Hematopoietic multipotent progenitor cell treated with erythropoietin and hydrocortisone succinate and interleukin-3 and kit ligand, for 17 days (in vitro differentiated cells): ENCODE measurements at places on chromosomes 1 and 21.

DNA sequence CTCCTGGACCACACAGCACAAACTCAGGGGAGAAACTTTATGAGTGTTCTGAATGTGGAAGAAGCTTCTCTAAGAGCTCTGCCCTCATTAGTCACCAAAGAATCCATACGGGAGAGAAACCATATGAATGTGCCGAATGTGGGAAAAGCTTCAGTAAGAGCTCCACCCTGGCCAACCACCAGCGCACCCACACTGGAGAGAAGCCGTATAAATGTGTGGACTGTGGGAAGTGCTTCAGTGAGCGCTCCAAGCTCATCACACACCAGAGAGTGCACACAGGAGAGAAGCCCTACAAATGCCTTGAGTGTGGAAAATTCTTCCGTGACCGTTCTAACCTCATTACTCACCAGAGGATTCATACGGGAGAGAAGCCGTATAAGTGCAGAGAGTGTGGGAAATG, 22.5 kb downstream of the ZSCAN20 start:
- DNase-seq: no peak

- DNase-seq: no peak
Observed at GRCh38 chr1:212873518-212873917, 15.4 kb downstream of the FLVCR1 start.

GRCh38 chr1:65812065-65812464, 19.4 kb downstream of the PDE4B start:
- DNase-seq: no peak

- no peak for DNase-seq
Observed at GRCh38 chr1:48506870-48507269, 34.9 kb upstream of the SPATA6 start.

GRCh38 chr1:13679651-13680050, 20.3 kb upstream of the PRDM2 start:
- DNase-seq: no peak

DNA sequence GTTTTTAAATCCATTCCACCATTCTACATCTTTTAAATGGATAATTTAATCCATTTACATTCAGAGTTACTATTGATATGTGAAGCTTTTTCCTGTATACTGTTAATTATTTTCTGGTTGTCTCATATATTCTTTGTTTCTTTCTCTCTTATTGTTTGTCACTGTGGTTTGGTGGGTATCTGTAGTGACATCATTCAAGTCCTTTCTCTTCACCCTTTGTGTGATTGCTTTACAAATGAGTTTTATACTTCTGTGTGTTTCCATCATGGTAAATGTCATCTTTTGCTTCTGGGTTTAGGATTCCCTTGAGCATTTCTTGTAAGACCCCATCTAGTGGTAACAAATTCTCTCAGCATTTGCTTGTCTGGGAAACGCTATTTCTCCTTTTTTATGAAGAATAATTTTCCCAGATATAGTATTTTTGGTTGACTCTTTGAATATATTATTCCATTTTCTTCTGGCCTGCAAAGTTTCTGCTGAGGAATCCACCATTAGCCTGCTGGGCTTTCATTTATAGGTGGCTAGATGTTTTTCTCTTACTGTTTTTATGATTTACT, 10.2 kb downstream of the LY9 start:
- no peak for DNase-seq

- DNase-seq: no peak
Observed at GRCh38 chr1:166087734-166088571, 78.8 kb downstream of the FAM78B start.

- no peak for DNase-seq
Observed at GRCh38 chr1:67850151-67850551, 16.9 kb upstream of the GNG12 start.

GRCh38 chr1:8663915-8664329, 153.5 kb downstream of the RERE start:
- no peak for DNase-seq

- DNase-seq: no peak
Observed at GRCh38 chr1:231642618-231643017, 16.0 kb downstream of the DISC1 start.

- DNase-seq: no peak
Observed at GRCh38 chr21:33514229-33514628, 22.7 kb upstream of the DNAJC28 start.

DNA sequence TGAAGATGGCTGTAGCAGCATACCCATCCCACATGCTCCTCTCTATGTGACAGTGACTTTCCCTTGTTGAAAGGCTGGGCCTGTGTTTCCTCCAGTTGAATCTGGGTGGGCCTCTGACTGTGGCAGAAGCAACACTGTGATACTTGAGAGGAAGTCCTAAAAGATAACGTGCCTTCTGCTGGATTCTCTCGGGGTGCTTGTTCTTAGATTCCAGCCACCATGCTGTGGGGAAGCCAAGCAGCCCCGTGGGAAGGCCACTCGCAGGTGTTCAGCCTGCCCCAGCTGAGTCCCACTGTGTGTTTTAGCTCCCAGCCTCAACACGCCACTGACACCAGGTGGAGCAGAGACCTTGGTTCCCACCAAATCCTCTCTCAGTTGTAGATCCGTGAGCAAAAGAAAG, 31.5 kb downstream of the TRAPPC10 start:
- no peak for DNase-seq

GRCh38 chr1:234980645-234981396, 147.8 kb downstream of the TOMM20 start:
- no peak for DNase-seq

DNA sequence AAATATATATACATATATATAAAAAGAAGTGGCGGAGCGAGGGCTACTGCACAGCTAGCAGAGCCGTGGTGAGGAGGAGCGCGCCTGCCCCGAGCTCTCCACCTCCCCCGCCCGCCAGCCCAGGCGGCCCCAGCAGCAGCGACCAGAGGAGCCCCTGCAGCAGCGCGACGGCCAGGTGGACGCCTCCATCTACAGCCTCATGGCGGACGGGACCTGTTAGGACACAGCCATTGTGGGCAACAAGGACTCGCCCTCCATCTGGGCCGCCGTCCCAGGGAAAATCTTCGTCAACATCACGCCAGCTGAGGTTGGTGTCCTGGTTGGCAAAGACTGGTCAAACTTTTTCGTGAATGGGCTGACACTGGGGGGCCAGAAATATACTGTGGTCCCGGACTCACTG, 41.9 kb upstream of the REG4 start:
- DNase-seq: no peak
